ENCODE measurements at places on chromosomes 7 and 10. TPM values are rescaled to one million over a fixed set of nuclear protein-coding genes. Genes with fewer than 3 reads are reported as not detected.

AGR3 gene
- total RNA-seq = not detected

SKIDA1 gene
- 1.2 TPM for total RNA-seq

CCZ1B gene
- 41.9 TPM for total RNA-seq

CFAP58 gene
- total RNA-seq = 0.27 TPM

WNT2 gene
- not detected for total RNA-seq

NUPR2 gene
- total RNA-seq = not detected

NSUN5 gene
- total RNA-seq = 62.0 TPM

MEPCE gene
- 47.9 TPM for total RNA-seq

Measured in A549 treated with dexamethasone at 1 μM for 4 hours (cell line).